MG63 (cell line): ENCODE measurements at places on chromosomes 3 and 15. TPM values are rescaled to one million over a fixed set of nuclear protein-coding genes. Genes with fewer than 3 reads are reported as not detected.

- no peak for DNase-seq
Observed at GRCh38 chr3:185059766-185060165, 93.1 kb downstream of the C3orf70 start.

DNA sequence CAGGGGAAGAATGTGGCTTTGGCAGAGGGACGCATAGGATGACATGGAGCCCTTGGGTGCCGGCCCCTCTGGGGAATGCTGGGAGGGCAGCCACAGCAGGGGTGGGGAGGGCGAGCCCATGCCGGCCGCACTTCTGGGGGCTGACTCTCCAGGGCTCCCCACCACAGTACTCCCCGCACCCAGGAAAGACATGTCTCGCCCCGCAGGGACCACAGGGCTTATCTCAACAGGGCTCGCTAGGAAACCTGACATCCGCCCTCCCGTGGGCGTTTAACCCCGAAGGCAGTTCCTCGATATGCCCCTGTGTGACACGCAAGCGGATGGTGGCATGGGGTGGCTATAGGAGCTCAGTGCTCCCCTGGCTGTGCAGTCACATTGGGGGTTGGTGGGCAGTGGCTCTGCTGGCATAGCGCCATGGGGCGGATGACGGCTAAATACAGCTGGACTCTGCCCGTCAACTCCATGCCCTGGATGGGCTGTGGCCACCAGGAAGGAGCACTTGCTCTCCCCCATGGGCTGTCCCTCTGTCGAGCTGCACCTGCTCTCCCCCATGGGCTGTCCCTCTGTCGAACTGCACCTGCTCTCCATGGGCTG is 141.4 kb downstream of the ADAMTS17 start:
- no peak for DNase-seq

PLIN1 gene
- 0.13 and 0.17 TPM in 2 replicates for total RNA-seq

LRRN1 gene
- total RNA-seq = not detected in 2 replicates

GRCh38 chr3:180782195-180782984 is 103.1 kb upstream of the CCDC39 start:
- no peak for DNase-seq

- no peak for DNase-seq
Observed at GRCh38 chr3:31402117-31402516, 130.6 kb upstream of the STT3B start.

GRCh38 chr3:164030194-164030593 is 1048.1 kb downstream of the SI start:
- no peak for DNase-seq

DNA sequence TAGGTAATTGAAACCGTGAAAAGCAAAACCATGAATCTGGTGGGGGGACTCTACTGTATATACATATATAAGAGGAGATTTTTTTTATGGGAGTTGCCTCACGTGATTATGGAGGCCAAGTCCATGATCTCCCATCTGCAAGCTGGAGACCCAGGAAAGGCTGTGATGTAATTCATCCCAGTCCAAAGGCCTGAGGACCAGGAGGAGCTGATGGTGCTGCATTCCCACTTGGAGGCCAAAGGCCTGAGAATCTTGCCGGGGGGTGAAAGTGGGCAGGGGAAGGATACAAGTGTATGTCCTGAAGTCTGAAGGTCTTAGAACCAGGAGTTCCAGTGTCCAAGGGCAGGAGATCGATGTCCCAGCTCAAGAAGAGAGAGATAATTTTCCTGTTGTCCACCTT is 37.1 kb upstream of the CEMIP start:
- no peak for DNase-seq

CERS3 gene
- total RNA-seq = not detected in 2 replicates

CHDH gene
- 0.76 and 2.0 TPM in 2 replicates for total RNA-seq

GRCh38 chr15:79643393-79643792 is 211.3 kb downstream of the MINAR1 start:
- DNase-seq = no peak

FGD5 gene
- total RNA-seq = 0.40 TPM in 1 of 2 replicates, not detected in the other

GRCh38 chr3:18295171-18295920 is 129.8 kb downstream of the SATB1 start:
- DNase-seq = peak; percentile 55

STX19 gene
- total RNA-seq = not detected in 2 replicates

GRCh38 chr3:128987302-128988100 is 6.4 kb downstream of the CFAP92 start:
- DNase-seq = no peak

CPNE4 gene
- not detected in 2 replicates for total RNA-seq

ITIH1 gene
- total RNA-seq = not detected in 2 replicates

DNA sequence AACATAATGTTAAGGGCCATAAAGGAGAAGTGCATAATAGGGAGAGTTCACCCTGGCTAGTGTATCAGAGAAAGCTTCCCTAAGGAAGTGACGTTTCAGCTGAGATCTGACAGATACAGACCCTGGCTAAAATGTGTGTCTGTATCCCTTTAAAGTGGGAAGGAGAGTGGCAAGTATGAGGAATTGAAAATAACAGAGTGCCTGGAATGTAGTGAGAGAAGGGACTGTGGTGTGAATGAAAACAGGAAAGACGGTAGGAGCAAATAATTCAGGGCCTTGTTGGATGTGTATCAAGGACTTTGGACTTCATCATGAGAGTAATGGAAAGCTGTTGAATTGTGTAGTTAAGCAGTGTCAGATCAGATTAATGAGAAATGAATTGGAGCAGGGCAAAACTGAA is 30.5 kb downstream of the NEO1 start:
- no peak for DNase-seq

DNA sequence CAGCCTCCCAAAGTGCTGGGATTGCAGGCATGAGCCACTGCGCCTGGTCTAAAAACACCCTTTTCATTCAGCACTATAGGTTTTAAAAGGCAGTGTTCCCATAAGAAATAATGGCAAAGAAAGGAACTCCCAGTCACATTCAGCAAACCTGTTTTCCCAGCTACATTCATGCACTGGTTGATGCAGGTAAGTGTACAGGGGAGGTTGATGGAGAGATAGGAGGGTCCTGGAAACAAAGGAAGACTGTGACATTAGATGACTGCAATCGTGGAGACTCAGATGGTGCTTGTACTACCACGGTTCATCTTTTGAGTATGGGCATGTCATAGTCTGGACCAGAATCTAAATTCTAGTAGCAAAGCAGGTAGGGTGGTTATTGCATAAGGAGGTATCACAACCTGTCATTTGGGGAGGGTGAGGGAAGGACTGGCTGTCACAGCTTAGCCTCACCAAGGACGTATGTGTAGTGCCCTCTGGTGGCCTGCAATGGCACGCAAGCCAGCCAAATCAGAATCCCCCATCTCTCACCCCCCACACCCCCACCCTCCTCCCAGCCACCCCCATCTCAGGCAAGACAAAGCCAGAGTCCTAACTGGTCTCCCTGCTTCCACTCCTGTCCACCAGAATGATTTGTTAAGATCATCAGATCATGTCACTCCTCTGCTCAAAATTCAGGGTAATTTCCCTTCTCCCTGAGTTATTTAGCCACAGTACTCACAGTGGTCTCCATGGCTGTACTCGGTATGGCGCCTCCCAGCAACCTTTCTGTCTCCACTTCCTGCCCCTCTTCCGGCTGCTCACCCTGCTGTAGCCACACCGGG is 28.8 kb upstream of the UBL7 start:
- peak; percentile 50 for DNase-seq

ZNF80 gene
- not detected in 2 replicates for total RNA-seq

GRCh38 chr3:73815966-73816365 is 191.2 kb upstream of the PDZRN3 start:
- no peak for DNase-seq

CFAP20DC gene
- total RNA-seq = 1.3 and 5.8 TPM in 2 replicates

DNA sequence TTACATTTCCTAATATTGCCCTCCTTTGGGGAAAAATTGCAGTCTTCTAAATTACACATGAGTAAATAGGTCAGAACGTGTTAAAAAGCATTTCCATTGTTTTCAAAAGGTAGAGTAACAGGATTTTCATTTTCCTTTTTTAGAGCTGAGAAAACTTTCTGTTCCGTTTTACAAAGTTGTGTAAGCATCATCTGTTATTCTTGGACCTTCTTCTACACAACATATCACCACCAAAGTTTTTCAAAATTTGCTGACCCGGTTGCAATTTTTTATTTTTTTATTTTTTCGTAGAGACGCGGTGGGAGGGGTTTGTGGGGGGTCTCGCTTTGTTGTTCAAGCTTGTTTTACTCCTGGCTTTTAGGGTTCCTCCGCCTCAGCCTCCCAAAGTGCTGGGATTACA is 1.1 kb downstream of the CCDC39 start:
- no peak for DNase-seq

GRCh38 chr15:99729920-99730319 is 3.3 kb downstream of the LYSMD4 start:
- peak; percentile 24 for DNase-seq

TMEM42 gene
- 0.69 and 1.5 TPM in 2 replicates for total RNA-seq

MEX3B gene
- total RNA-seq = 4.0 and 6.2 TPM in 2 replicates

DNA sequence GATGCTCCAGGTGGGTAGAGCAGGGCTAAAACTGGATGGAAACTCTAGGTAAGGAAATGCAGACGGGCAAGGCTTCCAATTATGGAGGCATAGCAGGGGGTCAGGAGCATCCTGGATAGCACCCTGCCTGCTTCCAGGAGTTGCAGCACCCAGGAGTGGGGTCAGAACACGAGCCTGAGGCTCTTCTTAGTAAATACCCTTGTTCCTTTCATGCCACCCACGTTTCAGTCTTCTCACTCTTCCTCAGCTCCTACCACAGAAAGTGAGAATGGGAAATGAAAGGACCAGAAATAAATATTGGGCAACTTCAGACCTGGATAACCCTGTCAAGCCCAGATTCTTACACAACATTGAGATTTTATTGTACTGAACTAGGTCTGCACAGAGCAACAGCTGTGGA is 16.4 kb downstream of the CCR1 start:
- no peak for DNase-seq

GRCh38 chr3:185900228-185900627 is 37.6 kb downstream of the TRA2B start:
- DNase-seq = peak; percentile 99

ARGFX gene
- not detected in 2 replicates for total RNA-seq

- no peak for DNase-seq
Observed at GRCh38 chr15:52013151-52013791, 5.7 kb upstream of the MAPK6 start.

DNA sequence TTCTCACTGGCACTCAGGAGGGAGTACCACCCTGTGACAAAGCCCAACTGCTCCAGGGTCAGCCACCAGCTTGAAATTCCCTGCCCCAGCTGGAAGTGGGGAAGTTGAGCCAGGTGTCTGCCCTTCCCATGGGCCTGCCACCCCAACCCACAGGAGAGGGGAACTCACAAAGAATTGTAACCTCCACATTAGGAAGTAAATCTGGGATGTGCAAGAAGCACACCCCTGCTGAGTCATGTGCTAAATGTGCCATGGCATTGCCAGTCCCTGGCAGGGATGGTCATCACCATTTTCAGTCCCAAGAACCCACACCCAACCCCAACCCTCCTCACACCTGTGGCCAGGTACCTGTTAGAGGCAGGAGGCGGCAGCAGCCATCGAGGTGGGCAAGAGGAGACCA is 165.2 kb upstream of the THBS1 start:
- DNase-seq = no peak

ZNF639 gene
- total RNA-seq = 89.9 and 138 TPM in 2 replicates

CMTM7 gene
- 1.7 TPM in 1 of 2 replicates, not detected in the other for total RNA-seq

- DNase-seq = no peak
Observed at GRCh38 chr15:68334661-68335124, 57.1 kb downstream of the FEM1B start.

DNA sequence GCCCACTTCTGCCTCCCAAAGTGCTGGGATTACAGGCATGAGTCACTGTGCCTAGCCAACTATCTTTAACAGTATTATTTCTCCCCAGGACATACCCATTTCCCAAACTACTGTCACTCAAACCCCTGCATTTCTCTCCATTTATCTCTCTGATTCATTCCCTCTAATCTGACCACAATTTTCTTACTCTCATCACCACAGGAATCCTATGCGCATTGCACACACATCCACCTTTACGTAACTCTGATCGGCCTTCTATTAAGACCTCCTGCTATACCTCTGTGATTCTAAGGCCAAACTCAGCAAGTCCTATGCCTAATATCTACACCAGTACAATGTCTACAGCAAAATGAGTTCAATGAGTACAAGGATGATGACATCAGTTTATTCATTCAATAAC is 235.0 kb downstream of the ULK4 start:
- no peak for DNase-seq

- DNase-seq = peak; percentile 55
Observed at GRCh38 chr15:68054628-68055223, 611 bp downstream of the PIAS1 start.

TGM4 gene
- 0.43 TPM in 1 of 2 replicates, not detected in the other for total RNA-seq

GRCh38 chr3:119323723-119324085 is 29.5 kb downstream of the ARHGAP31 start:
- DNase-seq = no peak

ACOX2 gene
- 18.7 and 23.4 TPM in 2 replicates for total RNA-seq

KLHL6 gene
- total RNA-seq = not detected in 2 replicates

GRCh38 chr3:107651782-107652181 is 129.0 kb downstream of the BBX start:
- DNase-seq = no peak

RCN2 gene
- 141 and 212 TPM in 2 replicates for total RNA-seq

CFAP44 gene
- total RNA-seq = 0.23 and 1.8 TPM in 2 replicates

- peak; percentile 68 for DNase-seq
Observed at GRCh38 chr3:52498137-52499054, 3.3 kb downstream of the STAB1 start.

GRCh38 chr3:156323466-156323865 is 203.1 kb downstream of the KCNAB1 start:
- DNase-seq = no peak

GRCh38 chr3:124117486-124117885 is 125.6 kb upstream of the ROPN1 start:
- peak; percentile 86 for DNase-seq

GRCh38 chr3:156691920-156692319 is 17.5 kb downstream of the TIPARP start:
- no peak for DNase-seq

- no peak for DNase-seq
Observed at GRCh38 chr3:107132674-107133073, 244.6 kb upstream of the CCDC54 start.

DNA sequence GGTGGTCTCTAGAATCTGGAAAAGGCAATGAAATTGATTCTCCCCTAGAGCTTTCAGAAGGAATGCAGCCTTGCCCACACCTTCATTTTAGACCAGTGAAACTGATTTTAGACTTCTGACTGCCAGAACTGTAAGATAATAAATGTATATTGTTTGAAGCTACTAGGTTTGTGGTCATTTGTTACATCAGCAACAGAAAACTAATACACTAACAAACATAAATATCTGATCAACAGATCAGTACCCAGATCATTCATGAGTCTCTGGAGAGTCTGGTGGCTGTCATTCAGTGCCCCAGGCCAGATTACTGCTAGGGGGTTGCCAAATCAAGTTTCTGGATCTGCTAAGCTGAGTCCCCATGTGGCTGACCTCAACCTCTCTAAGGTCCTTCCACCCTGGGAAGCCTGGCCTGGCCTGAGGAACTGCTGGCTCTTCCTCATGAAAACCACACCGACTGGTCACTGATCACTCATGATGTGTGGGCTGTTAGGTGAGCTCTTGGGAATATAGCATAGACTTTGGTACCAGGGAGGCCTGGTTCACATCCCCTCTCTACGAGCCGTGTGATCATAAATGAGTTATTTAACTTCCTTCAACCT is 11.1 kb upstream of the LACTB start:
- DNase-seq = peak; percentile 27

IQCF5 gene
- total RNA-seq = not detected in 2 replicates

DUOXA1 gene
- total RNA-seq = not detected in 2 replicates

- peak; percentile 89 for DNase-seq
Observed at GRCh38 chr3:186281176-186281575, 80.9 kb downstream of the DGKG start.
